ENCODE measurements at places on chromosomes 2 and 18.

GRCh38 chr2:98510322-98510662 is 65.6 kb downstream of the INPP4A start:
- no peak for DNase-seq

DNA sequence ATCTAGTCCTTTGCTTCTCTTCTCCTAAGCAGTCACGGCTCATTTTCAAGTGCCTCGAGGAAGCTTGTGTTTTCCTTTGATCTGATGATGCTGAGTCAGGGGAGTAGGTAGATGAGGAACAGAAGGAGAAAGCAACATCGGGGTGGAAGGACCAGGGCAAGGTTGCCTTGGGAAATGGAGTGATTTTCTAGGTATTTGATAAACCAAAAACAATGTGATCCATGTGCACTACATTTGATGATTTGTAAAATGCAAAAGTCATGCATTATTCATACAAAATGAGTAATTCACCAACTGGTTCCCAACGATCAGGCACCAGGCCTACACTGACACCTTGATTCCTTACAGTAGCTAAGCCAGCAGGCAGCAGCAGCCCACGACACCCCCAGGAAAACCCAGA is 205.3 kb downstream of the ANAPC1 start:
- DNase-seq, result no peak

GRCh38 chr2:112698834-112699515 is 21.8 kb upstream of the NT5DC4 start:
- DNase-seq, result no peak

GRCh38 chr2:145253492-145253891 is 733.6 kb upstream of the ZEB2 start:
- DNase-seq, result no peak

- DNase-seq, result no peak
Measured at GRCh38 chr18:76594966-76595365, 99.9 kb upstream of the ZNF516 start.

- DNase-seq, result peak; percentile 19
Measured at GRCh38 chr2:231259104-231259503, 60.7 kb downstream of the ARMC9 start.

All from CD4-positive, alpha-beta T cell treated with Interleukin-21 for 1 hour (primary cell).